SJCRH30 (cell line): ENCODE measurements at places on chromosomes 12 and 14.

- peaks cover 4% of the 10 kb centered on the region; the same call in 1 of the 2 replicates for H3K36me3 ChIP-seq
- H3K27me3 ChIP-seq: no peaks in the 10 kb centered on the region
- H3K4me3 ChIP-seq: peak overlapping the region; percentile 50
- peak overlapping the region; percentile 95 for H3K27ac ChIP-seq
These were observed 82.2 kb downstream of the DAD1 start for GRCh38 chr14:22506778-22507351.

- no peak overlapping the region for H3K4me3 ChIP-seq
- DNase-seq: no peak
- no peaks in the 10 kb centered on the region for H3K4me1 ChIP-seq
- no peak overlapping the region for H3K27ac ChIP-seq
- H3K36me3 ChIP-seq: no peaks in the 10 kb centered on the region
These were observed 73.1 kb upstream of the DCD start for GRCh38 chr12:54721312-54721711.

DNA sequence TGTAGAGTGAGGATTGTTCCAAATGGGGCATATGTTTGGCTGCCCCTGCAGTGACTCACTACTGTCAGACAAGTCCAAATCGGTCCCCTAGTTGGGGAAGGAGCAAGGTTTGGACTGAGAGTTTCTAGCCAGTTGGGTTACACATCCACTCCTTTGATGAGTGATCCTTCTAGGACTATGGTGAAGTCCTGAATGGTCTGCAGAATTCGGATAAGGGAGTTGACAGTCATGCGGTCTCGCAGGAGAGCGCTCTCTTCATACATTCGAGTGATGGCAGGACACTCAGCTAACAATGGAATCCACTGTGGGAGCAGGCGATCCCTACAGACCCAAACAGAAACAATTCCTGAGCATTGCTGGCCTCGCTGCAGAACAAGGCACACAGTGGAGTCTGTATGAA, 61.5 kb upstream of the SINHCAF start:
- no peak overlapping the region for H3K27ac ChIP-seq
- H3K27me3 ChIP-seq: no peaks in the 10 kb centered on the region
- no peak overlapping the region for H3K4me3 ChIP-seq
- H3K4me1 ChIP-seq: no peaks in the 10 kb centered on the region

GRCh38 chr12:69779928-69780327, 41.3 kb downstream of the RAB3IP start:
- H3K36me3 ChIP-seq: no peaks in the 10 kb centered on the region
- no peaks in the 10 kb centered on the region for H3K27me3 ChIP-seq
- no peak overlapping the region for H3K4me3 ChIP-seq
- peak; percentile 17 for DNase-seq

- H3K27me3 ChIP-seq: peaks cover 12% of the 10 kb centered on the region; the same call in 1 of the 2 replicates
- no peaks in the 10 kb centered on the region for H3K36me3 ChIP-seq
- H3K4me3 ChIP-seq: no peak overlapping the region
- no peak overlapping the region for H3K27ac ChIP-seq
- no peak for DNase-seq
- no peaks in the 10 kb centered on the region for H3K4me1 ChIP-seq
These were observed 57.3 kb downstream of the NOC4L start for GRCh38 chr12:132201391-132202120.

DNA sequence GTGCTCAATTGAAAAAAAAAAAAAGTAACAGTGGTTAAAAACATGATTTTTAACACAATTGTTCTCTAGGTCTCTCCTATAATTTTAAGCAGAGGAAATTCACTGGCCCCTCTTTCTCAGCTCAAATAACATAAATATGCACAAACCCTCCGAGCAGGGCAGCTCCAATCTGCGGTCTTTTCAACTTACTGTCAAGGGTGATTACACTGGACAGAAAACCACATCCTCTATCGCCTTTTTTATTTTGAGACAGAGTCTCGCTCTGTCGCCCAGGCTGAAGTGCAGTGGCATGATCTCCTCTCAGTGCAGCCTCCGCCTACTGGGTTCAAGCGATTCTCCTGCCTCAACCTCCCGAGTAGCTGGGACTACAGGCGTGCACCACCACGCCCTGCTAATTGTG, 16.5 kb upstream of the GABARAPL1 start:
- H3K4me3 ChIP-seq: no peak overlapping the region
- no peaks in the 10 kb centered on the region; the same call in 1 of the 2 replicates for H3K27me3 ChIP-seq
- H3K27ac ChIP-seq: no peak overlapping the region
- DNase-seq: no peak
- H3K36me3 ChIP-seq: no peaks in the 10 kb centered on the region

- H3K27me3 ChIP-seq: no peaks in the 10 kb centered on the region
- H3K4me1 ChIP-seq: peaks cover 25% of the 10 kb centered on the region
- no peak overlapping the region for H3K4me3 ChIP-seq
- no peaks in the 10 kb centered on the region for H3K36me3 ChIP-seq
These were observed 54.4 kb upstream of the RFLNA start for GRCh38 chr12:124240493-124240892.

DNA sequence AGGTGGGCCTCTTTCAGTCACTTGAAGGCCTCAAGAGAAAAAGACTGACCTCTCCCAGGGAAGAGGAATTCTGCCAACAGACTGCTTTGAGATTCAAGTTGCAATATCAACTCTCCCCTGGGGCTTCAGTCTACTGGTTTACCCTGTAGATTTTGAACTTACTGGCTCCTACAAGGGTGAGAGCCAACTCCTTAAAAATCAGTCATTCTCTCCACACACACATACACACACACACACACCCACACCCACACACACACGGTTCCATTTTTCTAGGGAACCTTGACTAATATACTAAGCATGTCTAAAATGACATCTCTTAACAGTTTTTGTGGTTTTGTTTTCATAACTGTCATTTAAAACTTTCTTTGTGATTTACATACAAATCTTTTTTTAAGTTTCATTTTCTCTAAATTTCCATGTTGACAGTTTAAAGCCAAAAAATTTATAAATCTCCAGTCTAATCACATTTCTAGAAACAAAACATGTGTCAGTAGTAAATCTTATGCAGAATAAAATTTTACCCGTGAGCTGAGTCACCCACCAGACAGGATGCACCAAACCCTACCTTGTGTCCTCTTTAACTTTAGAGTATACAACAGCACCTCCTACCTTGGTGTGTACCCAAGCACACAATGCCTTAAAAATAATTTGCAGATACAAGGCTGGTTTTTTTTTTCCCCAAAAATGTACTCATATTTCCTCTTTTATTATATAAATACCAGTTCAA, 394.6 kb downstream of the AEBP2 start:
- H3K27ac ChIP-seq: no peak overlapping the region
- no peaks in the 10 kb centered on the region for H3K27me3 ChIP-seq
- no peaks in the 10 kb centered on the region for H3K36me3 ChIP-seq
- H3K4me1 ChIP-seq: no peaks in the 10 kb centered on the region
- DNase-seq: no peak
